ENCODE measurements at places on chromosomes 12 and 14.

DNA sequence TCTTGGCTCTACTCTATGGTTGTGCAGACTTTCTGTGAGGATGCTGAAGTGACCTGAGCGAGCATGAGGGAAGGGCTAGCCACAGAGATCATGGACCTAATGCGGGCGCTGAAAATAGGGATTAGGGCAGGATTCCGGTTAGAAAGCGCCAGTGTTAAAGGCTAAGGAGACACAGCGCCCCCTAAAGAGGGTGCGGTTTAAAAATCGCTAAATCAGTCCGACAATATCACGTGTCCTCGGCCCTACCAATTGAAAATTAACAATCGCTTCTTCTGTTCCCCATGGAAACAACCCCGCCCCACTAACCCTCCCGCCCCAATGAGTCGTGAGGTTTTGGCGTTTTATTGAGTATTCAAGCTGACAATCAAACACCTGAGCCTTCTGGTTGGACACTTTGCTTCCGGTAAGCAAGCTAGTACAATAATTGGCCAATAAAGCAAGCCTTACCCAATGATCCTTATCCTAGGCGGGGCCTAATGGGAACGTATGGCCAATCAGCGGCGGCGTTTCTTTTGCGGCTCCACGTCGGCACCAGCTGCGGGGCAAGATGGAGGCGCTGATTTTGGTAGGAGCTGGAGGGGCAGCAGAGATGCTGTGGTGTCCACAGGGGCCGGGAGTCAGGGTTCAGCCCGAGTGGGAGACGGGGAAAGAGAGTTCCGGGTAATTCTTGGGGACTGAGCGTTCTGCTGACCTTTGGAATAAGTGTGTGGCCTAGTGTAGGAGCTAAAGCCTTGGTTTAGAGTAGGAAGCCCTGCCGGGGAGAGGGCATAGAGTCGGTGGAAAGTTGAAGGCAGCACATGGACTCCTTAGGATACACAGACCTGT is at the start of gene COPZ1:
TSS of gene COPZ1 (plus strand) at position 515 of the 825 bp plus-strand sequence. CDS start at position 548, 33 bp downstream.
- DNase-seq = no peak

DNA sequence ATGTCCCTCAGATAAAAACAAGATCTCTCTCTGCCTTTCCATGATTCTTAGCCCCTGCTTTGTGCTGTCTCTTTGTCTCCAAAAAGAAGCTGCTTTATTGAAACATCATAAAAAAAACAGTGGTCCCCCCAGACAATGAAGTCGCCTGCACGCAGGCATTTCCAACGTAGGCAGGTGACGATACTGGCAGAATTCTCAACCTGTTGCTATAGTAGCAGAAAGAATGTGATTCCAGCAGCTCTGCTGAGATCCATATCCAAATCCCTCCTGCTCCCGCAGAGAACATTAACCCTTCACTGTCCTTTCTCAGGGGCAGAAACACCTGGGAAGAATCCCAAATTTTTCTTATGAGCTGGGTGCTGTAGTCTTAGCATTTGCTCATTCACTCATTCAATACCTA is 84.8 kb downstream of the STON2 start:
- no peak for DNase-seq

- no peak for DNase-seq
These were observed 45.7 kb upstream of the PRPF39 start for GRCh38 chr14:45038256-45038655.

DNA sequence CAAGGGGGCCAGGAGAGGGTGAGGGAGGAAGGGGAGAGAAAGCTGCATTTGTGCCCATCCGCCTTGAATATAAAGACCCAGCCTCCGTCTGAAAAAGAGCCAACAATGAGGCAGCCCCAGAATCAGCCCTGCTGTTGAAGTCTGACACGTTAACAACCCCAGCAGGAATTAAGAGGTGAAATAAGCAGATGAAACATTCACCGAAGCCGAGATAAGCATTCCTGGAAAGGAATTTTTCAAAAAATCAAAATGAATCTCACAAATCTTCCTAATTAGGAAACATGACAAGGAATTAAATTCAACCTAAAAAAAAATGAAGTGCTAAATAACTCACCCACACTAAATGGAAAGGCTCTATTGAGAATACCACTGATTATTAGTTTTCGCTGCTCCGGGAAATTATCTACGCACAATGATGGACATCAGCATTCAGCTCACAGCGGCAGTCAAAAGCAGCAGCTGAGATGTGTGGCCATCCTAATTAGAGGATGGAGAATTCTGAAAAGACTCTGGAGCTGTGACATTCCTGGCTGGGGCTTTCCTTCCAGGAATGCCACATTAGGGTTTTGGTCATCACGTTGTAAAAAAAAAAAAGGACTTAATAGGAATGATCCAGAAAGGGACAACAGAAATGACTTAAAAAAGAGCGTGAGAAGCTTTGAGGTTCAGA is 8.2 kb upstream of the PARP11 start:
- no peak for DNase-seq

DNA sequence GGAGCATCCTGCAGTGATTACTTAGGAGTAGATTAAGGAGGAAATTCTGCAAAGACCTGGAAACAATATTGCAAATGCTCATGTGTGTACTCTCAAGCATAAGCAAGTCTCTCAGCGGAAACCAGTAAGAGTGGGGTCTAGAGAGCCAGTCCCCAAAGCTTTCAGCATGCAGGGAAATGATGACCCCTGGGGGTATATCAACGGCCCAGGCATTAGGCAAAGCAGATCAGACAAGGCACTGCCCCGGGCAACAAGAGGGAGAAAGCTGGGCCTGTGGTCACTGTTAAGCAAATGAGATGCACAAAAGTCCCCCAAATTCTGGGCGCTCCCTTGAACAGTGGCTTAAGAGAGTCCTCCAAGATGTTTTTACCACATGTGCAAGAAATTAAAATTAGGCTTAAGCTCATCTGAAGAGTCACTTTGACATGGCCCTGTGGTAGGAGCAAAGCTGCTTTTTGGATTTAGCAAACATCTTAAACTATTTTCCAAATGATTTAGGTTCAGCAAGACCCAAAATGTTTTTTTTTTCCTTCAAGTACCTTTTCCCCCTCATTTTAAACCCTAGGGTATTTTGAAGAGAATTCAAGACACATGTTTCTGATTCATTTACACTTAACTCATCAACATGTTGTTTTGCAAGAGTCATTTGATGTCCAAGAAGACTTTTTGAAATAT is 457.1 kb upstream of the TBX3 start:
- DNase-seq = no peak

GRCh38 chr12:28258998-28259397 is 68.7 kb downstream of the CCDC91 start:
- DNase-seq = no peak

All from cortex of kidney (tissue), 1 donor.